ENCODE measurements at places on chromosomes 7 and 10.

DNA sequence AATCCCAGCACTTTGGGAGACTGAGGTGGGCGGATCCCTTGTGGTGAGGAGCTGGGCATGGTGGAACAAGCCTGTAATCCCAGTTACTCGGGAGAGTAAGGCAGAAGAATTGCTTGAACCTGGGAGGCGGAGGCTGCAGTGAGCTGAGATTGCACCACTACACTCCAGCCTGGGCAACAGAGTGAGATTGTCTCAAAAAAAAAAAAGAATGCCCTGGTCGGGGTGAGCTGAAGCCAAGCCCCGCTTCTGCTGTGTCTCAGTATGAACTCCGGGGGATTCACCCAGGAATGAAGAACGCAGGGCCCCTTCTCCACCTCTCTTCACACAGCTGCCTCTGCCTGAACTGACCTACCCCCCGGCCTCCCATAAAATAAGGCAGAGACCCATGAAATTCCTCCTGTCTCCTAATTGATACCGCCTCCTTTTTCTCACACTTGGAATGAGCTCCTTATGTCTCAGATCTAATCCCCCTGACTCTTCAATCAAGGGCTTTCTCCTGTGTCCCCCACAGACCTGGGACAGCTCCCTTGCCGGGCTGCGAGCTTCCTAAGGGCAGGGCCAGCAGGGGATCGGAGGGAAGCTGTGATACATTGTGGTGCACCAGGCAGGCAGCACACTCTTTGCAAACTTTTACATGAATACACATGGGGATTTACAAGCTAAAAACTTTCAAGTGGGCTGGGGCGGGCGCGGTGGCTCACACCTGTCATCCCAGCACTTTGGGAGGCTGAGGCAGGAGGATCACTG is 911 bp upstream of the ZP3 start:
- DNase-seq: no peak

DNA sequence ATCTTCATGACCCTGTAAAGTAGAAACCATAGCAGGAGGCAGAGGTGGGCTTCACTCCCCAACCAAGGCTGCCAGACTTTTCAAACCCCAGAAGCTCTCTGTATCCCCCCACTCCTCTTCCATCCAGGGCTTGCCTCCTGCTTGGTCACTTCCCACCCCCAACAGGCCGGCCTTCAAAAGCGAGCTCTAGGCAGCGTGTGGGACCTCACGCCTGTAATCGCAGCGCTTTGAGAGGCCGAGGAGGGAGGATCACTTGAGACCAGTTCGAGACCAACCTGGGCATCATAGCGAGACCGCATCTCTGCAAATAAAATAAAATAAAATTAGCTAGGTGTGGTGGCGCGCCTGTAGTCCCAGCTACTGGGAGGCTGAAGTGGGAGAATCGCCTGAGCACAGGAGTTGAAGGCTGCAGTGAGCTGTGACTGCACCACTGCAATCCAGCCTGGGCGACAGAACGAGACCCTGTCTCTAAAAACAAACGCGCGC is 743 bp upstream of the POR start:
- DNase-seq: no peak

GRCh38 chr7:102991540-102992214 is 78.9 kb downstream of the LRRC17 start:
- DNase-seq: no peak

GRCh38 chr7:131188367-131189339 is 139.0 kb upstream of the MKLN1 start:
- DNase-seq: peak; percentile 30

DNA sequence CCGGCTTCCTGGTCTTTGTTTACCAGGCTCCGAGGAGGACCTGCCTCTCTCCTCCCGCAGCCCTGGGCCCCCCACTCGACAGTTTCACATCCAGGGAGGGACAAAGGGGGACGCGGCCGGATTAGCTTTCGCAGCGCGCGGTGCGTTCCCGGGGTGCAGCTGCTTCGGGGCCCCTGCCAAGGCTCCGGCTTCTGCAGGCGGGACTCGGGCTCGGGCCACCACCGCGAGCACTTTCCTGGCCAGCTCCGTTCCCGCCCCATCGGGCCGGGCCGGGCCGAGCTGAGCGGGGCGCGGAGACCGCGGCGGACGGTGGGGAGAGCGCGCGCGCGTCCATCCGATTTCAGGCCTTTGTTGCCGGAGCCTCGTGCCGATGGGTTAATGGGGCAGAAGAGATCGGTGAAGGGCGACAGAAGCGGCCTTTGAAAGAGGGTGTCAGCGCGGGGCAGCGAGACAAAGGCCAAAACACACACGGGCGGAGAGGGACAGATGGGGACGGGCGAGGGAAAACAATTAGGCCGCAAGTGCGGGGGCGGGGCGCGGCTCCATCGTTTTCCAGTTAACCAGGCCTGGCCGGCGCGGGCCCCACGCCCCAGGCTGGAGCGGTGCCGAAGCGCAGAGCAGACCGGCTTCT is 8.5 kb upstream of the UNCX start:
- no peak for DNase-seq

GRCh38 chr10:30645340-30645827 is 15.8 kb upstream of the LYZL2 start:
- no peak for DNase-seq

GRCh38 chr7:81430761-81431160 is 339.1 kb downstream of the HGF start:
- no peak for DNase-seq

DNA sequence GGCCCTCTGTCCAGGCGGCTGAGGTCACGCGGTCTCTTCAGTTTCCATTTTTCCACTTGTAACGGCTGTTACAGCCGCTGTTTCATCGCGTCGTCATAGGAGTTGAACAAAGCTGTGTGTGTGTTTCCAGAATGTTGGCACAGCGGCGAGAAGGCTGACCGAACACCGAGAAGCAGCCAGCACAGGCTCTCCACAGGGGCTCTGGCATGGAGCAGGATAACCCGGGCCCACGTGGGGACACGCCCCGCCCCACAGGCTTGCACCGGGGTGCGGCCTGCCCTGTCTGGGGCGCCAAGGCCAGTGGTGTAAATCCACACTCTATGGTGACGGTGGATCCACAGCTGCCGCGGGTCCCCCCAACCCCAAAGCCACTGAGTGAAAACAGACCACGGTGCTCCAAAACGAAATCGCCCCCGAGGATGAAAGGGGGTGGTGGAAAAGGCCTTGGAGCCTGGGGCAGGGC is 448.2 kb downstream of the DNAJB6 start:
- no peak for DNase-seq
